HFFc6 (cell line): ENCODE measurements at places on chromosomes 6 and 20.

GRCh38 chr6:121810158-121811032 is 374.9 kb downstream of the GJA1 start:
- no peak for DNase-seq

- DNase-seq, result peak; percentile 26
These were observed 29.3 kb downstream of the TRIM38 start for GRCh38 chr6:25991785-25992412.

- peak; percentile 24 for DNase-seq
These were observed 18.8 kb downstream of the MRAP2 start for GRCh38 chr6:84052204-84052882.

DNA sequence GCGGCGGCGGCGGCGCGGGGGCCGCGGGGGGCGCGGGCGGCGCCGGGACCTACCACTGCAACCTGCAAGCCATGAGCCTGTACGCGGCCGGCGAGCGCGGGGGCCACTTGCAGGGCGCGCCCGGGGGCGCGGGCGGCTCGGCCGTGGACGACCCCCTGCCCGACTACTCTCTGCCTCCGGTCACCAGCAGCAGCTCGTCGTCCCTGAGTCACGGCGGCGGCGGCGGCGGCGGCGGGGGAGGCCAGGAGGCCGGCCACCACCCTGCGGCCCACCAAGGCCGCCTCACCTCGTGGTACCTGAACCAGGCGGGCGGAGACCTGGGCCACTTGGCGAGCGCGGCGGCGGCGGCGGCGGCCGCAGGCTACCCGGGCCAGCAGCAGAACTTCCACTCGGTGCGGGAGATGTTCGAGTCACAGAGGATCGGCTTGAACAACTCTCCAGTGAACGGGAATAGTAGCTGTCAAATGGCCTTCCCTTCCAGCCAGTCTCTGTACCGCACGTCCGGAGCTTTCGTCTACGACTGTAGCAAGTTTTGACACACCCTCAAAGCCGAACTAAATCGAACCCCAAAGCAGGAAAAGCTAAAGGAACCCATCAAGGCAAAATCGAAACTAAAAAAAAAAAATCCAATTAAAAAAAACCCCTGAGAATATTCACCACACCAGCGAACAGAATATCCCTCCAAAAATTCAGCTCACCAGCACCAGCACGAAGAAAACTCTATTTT is 2.0 kb downstream of the FOXC1 start:
- no peak for DNase-seq

GRCh38 chr20:46771195-46771588 is 61.7 kb downstream of the SLC2A10 start:
- DNase-seq, result no peak

DNA sequence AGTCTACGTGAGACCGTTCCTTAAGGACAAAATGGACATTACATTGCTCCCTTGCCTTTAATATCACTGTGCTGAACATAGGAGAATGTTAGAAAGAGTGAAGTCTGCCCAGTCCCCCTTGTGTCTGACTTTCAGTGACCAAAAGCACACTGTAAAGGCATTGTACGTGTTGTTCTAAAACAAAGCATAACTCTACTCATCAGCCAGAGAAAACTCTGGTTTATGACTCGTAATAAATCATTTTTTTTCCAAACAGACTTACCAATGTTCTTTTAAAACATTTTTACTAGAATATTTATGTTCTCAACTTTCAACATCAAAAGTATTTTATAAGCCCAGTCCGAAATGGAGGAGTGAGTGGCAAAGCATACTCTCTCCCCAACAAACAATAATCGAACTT is 262.5 kb downstream of the GJA1 start:
- no peak for DNase-seq

GRCh38 chr6:35152067-35152707 is 11.0 kb upstream of the TCP11 start:
- DNase-seq, result no peak

DNA sequence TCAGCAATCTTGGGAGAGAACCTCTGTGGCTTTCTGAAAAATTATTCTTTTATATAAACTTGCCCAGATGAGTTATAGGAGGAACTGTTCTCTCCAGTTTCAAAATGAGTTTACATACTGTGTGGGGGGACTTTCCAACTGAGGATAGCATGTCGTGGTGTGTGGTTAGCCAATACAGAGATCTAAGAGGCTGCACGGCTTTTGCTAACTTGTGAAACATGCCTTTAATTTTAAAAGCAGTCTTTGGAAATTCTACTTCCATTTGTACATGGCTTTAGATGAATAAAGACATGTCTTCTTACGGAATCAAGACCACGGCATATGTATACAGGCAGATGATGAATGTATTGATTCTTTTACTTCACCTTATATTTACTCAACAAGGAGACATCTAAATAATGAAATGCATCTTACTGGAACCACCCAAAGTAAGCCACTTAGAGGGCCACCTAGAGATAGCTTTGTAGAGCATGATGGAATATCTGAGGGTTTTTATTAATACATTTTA is 39.8 kb downstream of the HIVEP1 start:
- no peak for DNase-seq

- no peak for DNase-seq
These were observed 106.8 kb downstream of the GJA10 start for GRCh38 chr6:90000864-90001731.

- DNase-seq, result peak; percentile 73
These were observed 111.1 kb downstream of the UST start for GRCh38 chr6:148857798-148858390.

DNA sequence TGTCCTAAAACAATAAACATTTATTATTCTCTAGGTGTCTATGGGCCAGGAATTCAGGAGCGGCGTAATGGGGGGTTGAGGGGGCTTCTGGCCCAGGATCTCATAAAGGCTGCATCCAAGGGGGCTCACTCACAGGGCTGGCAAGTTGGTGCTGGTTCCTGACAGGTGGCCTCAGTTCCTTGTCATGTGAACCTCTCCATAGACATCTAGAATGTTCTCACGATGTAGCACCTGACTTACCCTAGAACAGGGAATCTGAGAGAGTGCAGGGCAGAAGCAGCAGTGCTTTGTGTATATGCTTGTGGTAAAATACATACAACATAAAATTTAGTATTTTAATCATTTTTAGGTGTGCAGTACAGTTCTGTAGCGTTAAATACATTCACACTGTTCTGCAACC is 57.1 kb downstream of the PHF20 start:
- no peak for DNase-seq

- DNase-seq, result no peak
These were observed 31.5 kb upstream of the GATA5 start for GRCh38 chr20:62507323-62507722.

DNA sequence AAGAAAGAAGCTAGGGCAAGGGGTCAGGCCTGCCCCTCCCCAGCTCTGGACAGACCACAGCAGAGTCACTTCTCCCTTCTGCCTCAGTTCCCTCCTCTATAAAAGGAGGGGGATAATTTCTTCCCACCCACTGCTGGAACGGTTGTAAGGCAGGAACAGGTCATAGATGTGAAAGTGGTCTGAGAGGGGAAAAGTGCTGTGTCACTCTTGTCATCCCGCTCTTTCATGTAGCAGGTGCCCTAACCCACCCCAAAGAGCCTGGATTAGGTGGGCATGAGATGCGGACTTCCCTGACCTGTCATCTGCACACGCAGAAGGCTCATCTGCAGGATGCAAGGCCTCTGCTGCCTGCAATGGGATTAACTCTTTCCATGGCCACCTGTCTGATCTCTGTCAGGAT is 218.2 kb upstream of the LRFN2 start:
- DNase-seq, result no peak

DNA sequence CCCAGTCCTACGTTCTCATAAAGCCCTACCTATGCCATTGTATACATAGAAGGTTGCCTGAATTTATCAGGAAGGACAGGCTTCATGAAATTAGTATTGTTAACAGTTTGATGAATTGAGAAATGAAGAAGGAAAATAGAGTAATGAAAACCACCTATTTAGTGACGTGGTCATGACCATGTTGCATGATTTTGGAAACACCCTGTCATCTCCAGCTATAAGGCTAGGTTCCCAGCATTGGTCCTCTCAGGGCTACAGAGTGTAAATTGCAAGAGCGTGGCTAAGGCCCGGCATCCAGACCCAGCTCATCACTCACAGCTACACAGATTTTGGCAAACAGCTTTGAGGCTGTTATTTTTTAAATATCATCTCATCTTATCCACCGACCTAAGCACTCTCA is 203.6 kb downstream of the MEI4 start:
- DNase-seq, result no peak

DNA sequence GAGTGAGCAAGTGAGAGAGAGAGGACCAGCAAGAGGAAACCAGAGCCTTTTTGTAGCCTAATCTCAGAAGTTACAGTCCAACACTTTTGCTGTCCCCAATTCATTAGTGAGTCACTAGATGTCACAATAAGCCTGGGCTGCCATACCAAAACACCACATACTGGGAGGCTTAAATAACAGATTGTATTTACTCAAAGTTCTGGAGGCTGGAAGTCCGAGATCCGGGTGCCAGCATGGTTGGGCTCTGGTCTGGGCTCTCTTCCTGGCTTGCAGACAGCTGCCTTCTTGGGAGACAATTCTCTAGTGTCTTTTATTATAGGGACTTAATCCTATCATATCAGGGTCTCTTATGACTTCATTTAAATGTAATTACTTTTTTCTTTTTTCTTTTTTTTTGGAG is 50.7 kb upstream of the FERMT1 start:
- DNase-seq, result no peak

GRCh38 chr6:148720406-148720805 is 26.4 kb upstream of the UST start:
- peak; percentile 43 for DNase-seq

DNA sequence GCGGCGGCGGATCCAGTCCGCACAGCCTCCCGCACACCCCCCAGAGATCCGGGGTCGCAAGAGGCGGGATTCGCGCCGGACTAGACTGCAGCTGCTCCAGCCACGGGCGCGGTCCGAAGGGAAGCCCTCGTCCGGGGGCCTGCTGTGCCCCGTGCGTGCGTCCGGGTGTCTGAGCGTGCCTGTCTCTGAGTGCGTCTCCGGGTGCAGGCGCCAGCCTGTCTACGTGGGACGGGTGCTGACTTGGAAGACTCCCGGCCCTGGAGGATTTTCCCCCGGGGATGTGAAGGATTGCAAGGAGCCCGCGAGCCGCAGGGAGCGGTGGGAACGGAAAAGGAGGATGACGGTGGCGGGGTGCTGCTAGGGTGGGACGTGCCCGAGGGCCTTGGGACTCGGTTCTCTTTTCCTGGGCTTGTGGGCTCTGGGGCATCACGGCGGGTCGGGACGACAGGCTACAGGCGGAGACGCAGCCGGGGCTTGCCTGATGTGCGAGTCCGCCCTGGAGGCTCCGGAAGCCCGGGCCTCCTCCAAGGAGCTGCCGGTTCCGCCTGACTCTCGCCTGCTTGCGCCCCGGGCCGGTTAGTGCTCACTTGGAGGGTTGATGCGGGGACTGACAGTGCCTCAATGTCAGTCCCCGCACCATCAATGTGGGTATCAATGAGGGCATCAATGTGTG is 5.7 kb downstream of the MAFB start:
- DNase-seq, result no peak

- no peak for DNase-seq
These were observed 145.9 kb upstream of the FBXL4 start for GRCh38 chr6:99093456-99094190.

DNA sequence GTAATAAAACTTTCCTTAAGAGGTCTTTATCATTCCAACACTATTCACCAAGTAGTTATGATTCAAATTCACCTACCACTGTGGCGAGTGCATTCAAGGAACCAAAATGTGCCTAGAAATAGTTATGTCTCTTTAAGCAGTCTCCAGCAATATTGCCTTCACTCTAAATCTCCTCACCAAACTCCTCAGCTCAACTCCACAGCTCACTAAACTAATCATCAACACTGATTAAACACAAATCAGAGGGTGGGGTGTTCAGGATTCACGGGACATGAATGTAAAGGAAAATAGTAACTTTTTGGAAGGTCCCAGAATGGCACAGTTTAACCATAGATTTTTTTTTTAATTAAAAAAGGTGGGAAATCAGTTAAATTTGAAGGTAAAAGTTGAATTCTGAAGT is 70.5 kb upstream of the THEMIS start:
- no peak for DNase-seq

GRCh38 chr6:35647400-35647799 is 41.3 kb downstream of the FKBP5 start:
- no peak for DNase-seq

GRCh38 chr6:79718509-79719247 is 87.5 kb downstream of the SH3BGRL2 start:
- DNase-seq, result no peak

DNA sequence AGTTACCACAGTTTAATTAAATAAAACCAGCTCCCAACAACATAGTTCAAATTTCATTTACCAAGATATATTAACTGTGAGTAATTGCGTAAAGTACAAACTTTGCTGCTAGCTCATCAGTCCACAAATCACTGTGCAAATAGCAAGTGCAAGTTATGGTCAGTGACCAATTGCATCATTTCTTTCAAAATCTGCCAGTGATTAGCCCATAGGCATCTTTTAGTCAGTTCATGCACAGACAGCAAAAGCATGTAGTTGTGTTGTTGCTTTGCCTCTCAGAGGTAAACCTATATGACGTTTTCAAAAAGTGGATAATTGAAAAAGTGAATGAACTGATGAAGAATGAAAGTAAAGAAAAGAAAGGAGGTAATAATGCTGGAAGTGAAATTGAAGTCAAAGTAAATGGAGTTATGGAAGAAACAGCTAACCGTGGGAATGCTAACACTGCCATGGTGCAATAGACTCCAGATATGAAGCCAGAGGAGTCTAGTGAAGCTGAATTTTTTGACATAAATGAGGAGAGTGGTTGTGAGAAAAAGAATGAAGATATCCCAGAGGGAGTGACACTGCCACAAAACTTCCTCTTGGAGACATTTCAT is 36.5 kb downstream of the ENPP1 start:
- DNase-seq, result peak; percentile 54

DNA sequence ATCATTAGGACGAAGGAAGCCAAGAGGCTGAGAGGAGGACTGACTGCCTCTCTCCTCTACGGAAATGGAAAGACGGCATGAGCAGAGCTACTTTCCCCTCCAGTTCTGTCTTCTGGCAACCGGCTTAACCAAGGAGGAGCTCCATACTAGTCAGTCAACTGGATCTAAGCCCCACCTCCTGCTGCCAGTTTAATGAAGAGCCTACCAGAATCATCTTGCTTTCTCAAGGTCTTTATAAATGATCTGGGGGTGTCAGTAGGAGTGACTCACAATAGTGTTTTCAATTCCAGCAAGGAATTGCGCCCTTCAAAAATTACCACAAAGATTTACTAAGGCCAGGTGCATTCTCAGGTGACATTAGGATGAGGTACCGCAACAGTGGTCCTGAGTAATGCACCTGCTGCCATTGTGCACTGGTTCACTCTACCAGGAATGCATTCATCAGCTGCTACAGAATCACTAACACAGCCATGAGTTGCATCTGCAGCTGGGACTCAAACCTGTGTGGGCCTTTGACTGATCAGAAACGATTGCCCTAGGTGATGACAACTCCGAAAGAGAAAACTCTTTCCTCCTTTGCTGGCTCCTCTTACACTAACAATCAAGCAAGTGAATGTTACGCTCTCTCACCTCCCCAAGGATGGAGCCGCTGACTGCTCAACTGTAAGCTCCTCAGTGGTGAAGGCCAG is 2.8 kb downstream of the UQCC2 start:
- DNase-seq, result no peak

- DNase-seq, result peak; percentile 36
These were observed 55.7 kb upstream of the SLC23A2 start for GRCh38 chr20:5056801-5057599.

- peak; percentile 77 for DNase-seq
These were observed 26.7 kb downstream of the ZNF337 start for GRCh38 chr20:25669826-25670422.
